ENCODE measurements at places on chromosomes 6 and 20.

GRCh38 chr6:131954775-131955107 is 3.6 kb upstream of the CCN2 start:
- peaks cover 23% of the 10 kb centered on the region for H3K4me1 ChIP-seq
- peaks cover 12% of the 10 kb centered on the region for H3K27me3 ChIP-seq
- no peaks in the 10 kb centered on the region for H3K36me3 ChIP-seq
- no peak overlapping the region for H3K4me3 ChIP-seq
- DNase-seq = no peak

GRCh38 chr6:146770965-146771735 is 172.4 kb downstream of the ADGB start:
- H3K27me3 ChIP-seq = peaks cover 2% of the 10 kb centered on the region
- H3K27ac ChIP-seq = peak overlapping the region; percentile 99
- peak; percentile 77 for DNase-seq
- no peaks in the 10 kb centered on the region for H3K36me3 ChIP-seq
- H3K4me3 ChIP-seq = peak overlapping the region; percentile 27

DNA sequence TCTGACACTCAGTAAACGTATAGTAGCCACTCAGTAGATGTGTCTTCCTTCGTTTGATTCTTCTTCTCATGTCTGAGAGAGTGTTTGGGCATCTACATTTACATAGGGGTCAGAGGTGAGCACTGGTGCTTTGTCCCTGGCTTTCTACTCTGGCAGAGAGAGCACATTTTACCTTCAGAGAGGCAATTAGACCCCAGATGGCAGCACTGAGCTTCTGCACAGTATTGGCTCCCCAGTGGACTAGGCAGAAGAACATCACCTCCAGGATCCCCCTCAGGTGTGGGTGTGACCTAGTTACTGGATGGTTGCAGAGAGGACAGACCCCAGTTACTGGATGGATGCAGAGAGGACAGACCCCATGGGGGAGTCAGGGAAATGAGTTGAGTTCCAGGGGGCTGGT is 327.2 kb downstream of the DHX35 start:
- H3K27me3 ChIP-seq = peaks cover 1% of the 10 kb centered on the region

DNA sequence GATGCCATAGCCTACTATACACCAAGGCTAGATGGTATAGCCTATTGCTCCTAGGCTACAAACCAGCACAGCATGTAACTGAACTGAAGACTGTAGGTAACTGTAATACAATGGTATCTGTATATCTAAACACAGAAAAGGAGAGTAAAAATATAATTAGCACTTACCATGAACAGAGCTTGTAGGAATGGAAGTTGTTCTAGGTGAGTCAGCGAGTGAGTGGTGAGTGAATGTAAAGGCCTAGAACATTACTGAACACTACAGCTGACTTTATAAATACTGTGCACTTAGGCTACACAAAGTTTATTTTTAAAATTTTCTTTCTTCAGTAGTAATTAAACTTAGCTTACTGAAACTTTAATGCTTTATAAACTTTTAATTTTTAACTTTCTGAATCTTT is 129.5 kb downstream of the BTBD9 start:
- H3K36me3 ChIP-seq = no peaks in the 10 kb centered on the region
- H3K4me1 ChIP-seq = no peaks in the 10 kb centered on the region
- H3K4me3 ChIP-seq = no peak overlapping the region

GRCh38 chr6:158610319-158610968 is 34.1 kb downstream of the DYNLT1 start:
- H3K4me1 ChIP-seq = peaks cover 13% of the 10 kb centered on the region
- H3K27ac ChIP-seq = no peak overlapping the region
- peaks cover 42% of the 10 kb centered on the region for H3K36me3 ChIP-seq
- no peak overlapping the region for H3K4me3 ChIP-seq

DNA sequence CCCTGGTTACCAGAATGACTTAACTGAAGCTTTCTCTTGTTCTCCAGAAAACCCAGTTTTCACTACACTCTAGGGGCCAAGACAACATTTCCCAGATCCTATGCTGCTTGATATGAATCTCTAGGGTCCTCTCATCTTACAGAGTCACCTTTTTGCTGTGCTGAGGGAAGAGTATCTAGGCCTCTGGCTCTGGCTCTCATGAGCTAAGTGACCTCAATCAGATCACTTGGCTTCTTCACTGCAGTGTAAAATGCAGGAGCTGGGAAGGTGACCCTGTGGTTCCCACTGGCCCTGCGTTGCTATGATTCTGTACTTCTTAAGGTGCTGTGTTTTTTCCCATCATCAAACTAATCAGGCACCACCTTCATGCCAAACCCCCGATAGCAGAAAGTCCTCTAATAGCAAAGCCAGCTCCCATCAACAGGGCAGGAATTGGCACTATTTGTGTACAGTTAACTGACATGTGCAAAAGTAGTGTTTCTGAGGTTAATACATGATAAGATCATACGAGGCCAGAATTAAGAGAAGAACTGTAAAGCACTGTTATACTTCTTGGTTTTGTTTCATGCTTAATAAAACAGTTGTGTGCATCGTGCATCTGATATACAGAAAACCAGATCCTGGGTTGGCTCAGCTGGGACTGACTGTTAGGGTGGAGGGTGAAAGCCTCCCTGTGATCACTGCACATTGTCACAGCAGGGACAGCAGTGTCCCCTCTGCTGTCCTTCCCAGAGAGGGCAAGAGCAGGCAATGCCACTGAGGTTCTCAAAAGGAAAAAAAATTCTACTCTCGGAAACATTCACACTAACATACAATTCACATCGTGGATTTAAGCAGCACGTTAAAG is 46.7 kb downstream of the CNKSR3 start:
- H3K36me3 ChIP-seq = no peaks in the 10 kb centered on the region
- no peak overlapping the region for H3K27ac ChIP-seq
- peaks cover 9% of the 10 kb centered on the region for H3K4me1 ChIP-seq
- H3K27me3 ChIP-seq = peaks cover 2% of the 10 kb centered on the region
- DNase-seq = no peak
- no peak overlapping the region for H3K4me3 ChIP-seq

DNA sequence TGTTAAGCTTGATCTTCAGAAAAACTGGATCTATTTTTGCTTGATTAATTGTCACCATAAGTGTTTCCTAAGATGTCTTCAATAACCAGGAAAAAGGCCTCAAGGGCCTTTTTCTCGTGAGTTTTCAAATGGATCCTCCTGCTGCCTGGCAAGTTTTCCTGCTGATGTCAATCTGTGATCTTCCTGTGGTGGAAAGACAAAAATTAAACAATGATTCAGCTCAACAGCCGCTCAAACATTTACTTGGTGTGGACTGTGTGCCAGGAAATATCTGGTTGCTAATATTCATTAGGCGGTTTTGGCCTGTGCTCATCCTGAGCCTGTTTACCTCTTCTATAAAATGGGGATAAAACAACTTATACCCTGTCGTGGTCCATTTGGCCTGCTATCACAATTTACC is 35.4 kb upstream of the SSTR4 start:
- peaks cover 2% of the 10 kb centered on the region for H3K27me3 ChIP-seq
- H3K4me3 ChIP-seq = no peak overlapping the region
- no peaks in the 10 kb centered on the region for H3K36me3 ChIP-seq
- DNase-seq = no peak
- H3K27ac ChIP-seq = no peak overlapping the region
- peaks cover 3% of the 10 kb centered on the region for H3K4me1 ChIP-seq

- DNase-seq = no peak
- H3K27me3 ChIP-seq = peaks cover 9% of the 10 kb centered on the region
- H3K4me1 ChIP-seq = peaks cover 10% of the 10 kb centered on the region
- H3K4me3 ChIP-seq = no peak overlapping the region
These were observed 45.4 kb downstream of the TULP4 start for GRCh38 chr6:158357570-158358216.

- peaks cover 4% of the 10 kb centered on the region for H3K27me3 ChIP-seq
- peak; percentile 22 for DNase-seq
- H3K27ac ChIP-seq = peak overlapping the region; percentile 96
- H3K4me1 ChIP-seq = peaks cover 24% of the 10 kb centered on the region
- H3K36me3 ChIP-seq = no peaks in the 10 kb centered on the region
- H3K4me3 ChIP-seq = peak overlapping the region; percentile 92
These were observed 699 bp upstream of the HSPA1B start for GRCh38 chr6:31826793-31827285.

- peak overlapping the region; percentile 92 for H3K4me3 ChIP-seq
- DNase-seq = no peak
- H3K4me1 ChIP-seq = peaks cover 42% of the 10 kb centered on the region
- H3K36me3 ChIP-seq = peaks cover 16% of the 10 kb centered on the region
These were observed 1.5 kb upstream of the PMEPA1 start for GRCh38 chr20:57711311-57711712.

- H3K4me3 ChIP-seq = peak overlapping the region; percentile 88
- peaks cover 6% of the 10 kb centered on the region for H3K27me3 ChIP-seq
- H3K27ac ChIP-seq = peak overlapping the region; percentile 86
- DNase-seq = no peak
These were observed 132.1 kb upstream of the ZNF184 start for GRCh38 chr6:27604986-27605385.

GRCh38 chr6:10831609-10832008 is 6.7 kb downstream of the MAK start:
- DNase-seq = no peak
- H3K36me3 ChIP-seq = no peaks in the 10 kb centered on the region
- no peaks in the 10 kb centered on the region for H3K4me1 ChIP-seq
- no peak overlapping the region for H3K27ac ChIP-seq
- no peak overlapping the region for H3K4me3 ChIP-seq

DNA sequence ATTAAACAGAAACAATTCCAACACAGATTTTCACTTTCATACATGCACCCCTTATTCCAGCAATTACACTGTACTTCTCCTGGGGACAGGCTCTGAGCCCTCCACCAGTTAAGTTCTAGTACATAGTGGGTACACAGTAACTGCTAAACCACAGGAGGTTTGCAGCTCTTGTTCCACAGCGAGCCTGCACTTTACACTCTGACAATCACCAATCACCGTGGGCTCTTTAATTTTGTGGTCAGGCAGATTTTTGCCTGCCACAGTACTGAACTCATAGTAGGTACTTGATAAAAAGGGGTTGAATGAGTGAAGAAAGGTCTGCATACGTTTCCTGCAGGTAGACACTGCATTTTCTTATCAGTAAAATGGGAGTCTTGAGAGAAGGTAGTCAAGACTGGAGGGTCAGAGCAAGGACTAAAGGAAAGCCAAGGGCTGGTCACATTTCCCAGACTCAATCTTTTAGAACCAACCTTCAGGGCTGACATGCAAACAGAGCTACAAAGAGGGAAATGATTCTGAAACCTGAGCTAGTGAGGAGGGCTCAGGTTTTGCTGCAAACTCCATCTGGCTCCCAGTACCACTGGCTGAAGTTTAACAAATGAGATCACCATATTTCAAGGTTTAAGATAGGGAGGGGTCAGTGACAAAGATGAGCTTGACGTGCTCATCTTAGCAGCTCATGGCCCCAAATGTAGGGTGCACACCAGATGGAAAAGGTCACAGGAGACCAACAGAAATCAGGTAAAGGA is 404.6 kb downstream of the BTBD9 start:
- no peak overlapping the region for H3K4me3 ChIP-seq
- DNase-seq = no peak
- H3K27ac ChIP-seq = no peak overlapping the region
- H3K27me3 ChIP-seq = peaks cover 3% of the 10 kb centered on the region
- no peaks in the 10 kb centered on the region for H3K36me3 ChIP-seq
- peaks cover 34% of the 10 kb centered on the region for H3K4me1 ChIP-seq

- no peak overlapping the region for H3K27ac ChIP-seq
- peaks cover 7% of the 10 kb centered on the region for H3K27me3 ChIP-seq
- H3K4me3 ChIP-seq = no peak overlapping the region
- no peak for DNase-seq
- H3K4me1 ChIP-seq = peaks cover 35% of the 10 kb centered on the region
These were observed 3.0 kb downstream of the TSHZ2 start for GRCh38 chr20:52975029-52975732.

DNA sequence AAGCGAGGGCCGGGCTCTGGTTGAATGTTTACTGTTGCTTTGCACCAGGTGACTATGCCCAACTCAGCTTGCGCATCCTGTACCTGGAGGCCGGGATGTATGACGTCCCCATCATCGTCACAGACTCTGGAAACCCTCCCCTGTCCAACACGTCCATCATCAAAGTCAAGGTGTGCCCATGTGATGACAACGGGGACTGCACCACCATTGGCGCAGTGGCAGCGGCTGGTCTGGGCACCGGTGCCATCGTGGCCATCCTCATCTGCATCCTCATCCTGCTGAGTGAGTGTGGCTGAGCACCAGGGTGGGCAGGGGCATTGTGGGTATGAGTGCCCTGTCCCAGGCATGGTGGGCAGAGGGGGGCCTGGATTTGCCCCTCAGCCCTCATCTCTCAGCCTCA is 136.1 kb downstream of the TAF4 start:
- H3K27ac ChIP-seq = no peak overlapping the region
- peaks cover 12% of the 10 kb centered on the region for H3K27me3 ChIP-seq
- no peak overlapping the region for H3K4me3 ChIP-seq
- no peaks in the 10 kb centered on the region for H3K36me3 ChIP-seq

DNA sequence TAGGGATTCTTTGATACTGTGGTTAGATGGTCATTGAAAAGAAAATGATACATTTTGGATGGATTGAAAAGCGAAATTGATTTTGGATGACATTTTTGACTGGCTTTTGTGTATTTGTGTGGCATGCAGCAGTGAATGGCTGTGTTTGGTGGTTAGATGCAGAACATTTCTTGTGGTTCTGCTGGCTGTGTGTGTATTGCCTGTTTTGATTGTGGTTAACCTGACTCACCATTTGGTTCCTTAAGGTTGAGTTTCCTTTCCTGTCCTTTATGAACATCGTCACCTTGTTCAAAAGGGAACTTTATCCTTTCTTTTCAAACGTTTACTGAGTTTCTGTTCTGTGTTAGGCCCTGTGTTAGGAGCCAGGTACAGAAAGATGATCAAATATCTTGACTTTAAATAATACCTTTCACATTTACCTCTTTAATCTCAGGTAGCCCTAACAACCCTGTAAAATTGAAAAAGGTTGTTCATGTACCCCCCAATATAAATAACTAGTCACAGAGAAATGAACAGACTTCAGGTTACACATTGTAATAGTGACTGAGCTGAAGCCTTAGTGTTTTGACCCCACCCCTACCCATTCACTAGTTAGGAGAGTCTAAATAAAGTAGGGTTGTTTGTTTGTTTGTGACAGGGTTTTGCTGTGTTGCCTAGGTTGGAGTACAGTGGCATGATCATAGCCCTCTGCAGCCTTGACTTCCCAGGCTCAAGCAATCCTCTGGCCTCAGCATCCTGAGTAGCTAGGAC is 23.8 kb downstream of the ANKS1A start:
- peaks cover 22% of the 10 kb centered on the region for H3K4me1 ChIP-seq
- H3K4me3 ChIP-seq = no peak overlapping the region
- H3K27me3 ChIP-seq = no peaks in the 10 kb centered on the region
- peaks cover under 1% of the 10 kb centered on the region for H3K36me3 ChIP-seq
- H3K27ac ChIP-seq = no peak overlapping the region
- DNase-seq = no peak
